ENCODE measurements at places on chromosomes 1 and 21.

GRCh38 chr1:28804071-28804470 is 7.9 kb upstream of the OPRD1 start:
- no peak for DNase-seq

DNA sequence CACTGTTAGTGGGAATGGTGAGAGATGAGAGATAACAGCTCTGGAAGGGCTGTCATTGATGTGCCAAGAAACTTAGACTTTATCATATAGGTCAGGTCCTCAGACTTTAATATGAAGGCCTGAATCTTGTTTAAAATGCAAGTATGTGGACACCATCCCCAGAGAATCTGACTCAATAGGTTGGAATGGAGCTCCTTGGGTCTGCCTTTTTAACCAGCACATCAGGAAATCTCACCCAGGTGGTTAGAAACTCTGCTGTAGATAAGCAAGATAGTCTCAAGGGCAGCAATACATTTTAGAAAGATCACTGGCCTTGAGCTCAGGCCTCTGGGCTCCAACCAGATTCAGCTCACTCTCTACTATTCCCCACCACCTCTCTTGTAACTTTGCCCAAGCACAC is 180.4 kb downstream of the SLC44A5 start:
- DNase-seq, result no peak

- DNase-seq, result no peak
Observed at GRCh38 chr1:104196136-104196535, 446.4 kb downstream of the AMY1C start.

GRCh38 chr1:10867138-10867721 is 70.8 kb upstream of the CASZ1 start:
- peak; percentile 64 for DNase-seq

DNA sequence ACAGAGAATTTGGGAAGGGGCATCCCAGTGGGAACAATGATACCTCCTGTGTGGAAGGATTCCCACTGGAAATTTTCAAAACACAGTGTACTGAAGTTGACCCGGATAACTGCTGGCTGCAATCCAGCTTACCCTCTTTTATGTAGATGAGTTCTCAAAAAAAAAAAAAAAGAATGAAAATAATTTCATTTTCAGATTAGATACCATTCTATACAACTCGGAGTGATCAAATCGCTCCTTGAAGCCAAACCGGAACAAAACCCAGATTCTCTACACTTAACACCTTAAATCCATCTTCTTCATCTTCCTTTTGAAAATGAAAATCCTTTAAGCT is 69.1 kb downstream of the KAZN start:
- no peak for DNase-seq

DNA sequence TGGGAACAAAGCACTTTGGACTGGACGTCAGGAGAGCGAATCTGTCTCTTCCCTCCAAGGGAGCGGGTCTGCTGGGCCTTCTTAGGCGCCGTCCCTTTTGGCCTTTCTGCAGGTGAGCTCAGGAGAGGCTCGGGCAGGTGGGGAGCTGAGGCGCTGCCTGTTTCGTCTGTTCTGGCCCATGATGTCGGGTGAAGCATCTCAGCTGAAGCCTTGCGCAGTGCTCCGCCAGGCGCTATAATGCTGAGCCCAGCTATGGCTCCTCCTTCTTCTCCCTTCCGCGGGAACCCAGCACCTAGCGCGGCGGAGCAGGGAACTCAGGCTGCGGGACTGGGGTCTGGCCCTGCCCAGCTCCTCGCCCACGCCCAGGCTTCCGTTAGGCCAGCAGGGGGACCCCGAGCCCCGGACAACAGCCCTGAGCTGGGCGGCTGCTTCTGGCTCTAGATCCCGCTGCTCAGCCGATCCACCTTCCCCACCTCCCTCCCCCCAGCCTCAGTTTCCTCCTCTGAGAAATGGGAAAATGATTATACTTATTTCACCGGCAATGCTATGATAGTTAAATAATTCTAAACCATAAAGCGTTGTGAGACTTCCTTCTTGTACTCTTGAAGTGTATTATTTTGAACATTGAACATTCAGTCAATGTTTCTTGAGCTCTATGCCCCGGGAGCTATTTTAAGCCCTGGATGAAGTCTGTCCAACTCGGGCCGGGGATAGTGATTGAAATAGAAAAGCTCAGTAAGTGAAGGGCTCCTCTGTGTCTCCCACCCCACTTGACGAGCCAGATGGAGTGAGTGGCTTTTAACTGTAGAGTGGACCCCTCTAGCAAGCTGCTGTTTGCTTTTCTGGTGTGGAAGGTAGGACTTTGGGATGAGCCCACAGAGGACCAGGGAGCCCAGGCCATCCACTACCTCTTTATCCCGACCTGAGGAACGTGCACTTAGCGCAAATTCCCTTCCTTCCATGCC is 9.6 kb upstream of the ADORA1 start:
- DNase-seq, result peak; percentile 11

- DNase-seq, result no peak
Observed at GRCh38 chr1:183777328-183777727, 27.6 kb upstream of the RGL1 start.

DNA sequence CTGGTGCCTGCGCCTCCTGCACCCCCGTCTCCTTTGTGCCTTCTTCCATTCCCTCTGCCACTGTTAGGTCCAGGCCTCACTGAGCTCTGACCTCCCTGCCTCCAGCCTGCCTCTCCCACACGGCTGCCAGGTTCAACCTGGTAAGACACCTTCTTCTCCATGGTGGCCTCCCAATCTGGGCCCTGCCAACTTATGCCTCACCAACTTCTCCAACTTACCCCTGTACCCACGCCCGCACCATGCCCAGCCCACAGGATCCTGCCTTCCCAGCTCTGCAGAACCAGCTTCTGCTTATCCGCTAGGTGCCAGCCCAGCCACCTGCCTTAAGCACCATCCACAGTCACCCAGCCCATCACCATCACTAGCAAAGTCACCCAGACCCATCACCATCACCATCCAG is 37.2 kb downstream of the PDE9A start:
- no peak for DNase-seq

GRCh38 chr21:41108668-41109585 is 59.0 kb upstream of the BACE2 start:
- no peak for DNase-seq

- no peak for DNase-seq
Observed at GRCh38 chr1:162250004-162250730, 126.5 kb downstream of the SPATA46 start.

DNA sequence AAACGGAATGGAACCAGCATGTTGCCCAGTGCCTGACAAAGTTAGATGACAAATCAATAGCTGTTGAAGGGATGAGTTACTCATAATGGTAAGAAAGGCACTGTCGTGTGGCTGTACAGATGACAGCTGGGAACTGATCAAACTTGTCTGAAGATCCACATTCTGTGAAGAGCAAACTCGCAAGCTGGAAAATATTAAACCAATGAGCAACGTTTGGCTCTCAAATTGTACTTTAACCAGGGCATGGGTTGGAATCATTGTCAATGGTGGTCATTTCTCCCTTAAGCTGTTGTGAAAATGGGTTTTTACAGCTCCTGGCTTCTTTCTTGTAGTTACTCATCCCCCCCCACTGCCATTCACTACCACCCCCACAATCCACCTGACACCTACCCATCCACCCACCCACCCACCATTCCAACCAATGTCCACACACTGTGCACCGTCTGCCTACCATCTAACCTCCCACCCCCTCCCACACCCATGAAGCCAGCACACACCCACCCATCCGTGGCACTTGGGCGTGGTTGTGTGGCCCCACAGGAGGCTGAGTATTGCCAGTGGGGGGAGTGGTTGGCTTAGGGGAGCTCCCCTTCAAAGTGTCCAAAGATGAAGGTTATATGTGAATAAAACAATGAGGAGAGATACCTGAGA is 46.7 kb downstream of the CLDN14 start:
- DNase-seq, result no peak

- DNase-seq, result no peak
Observed at GRCh38 chr1:160522136-160522535, 919 bp downstream of the SLAMF6 start.

- no peak for DNase-seq
Observed at GRCh38 chr1:172944931-172945330, 105.8 kb downstream of the TNFSF18 start.

GRCh38 chr1:161069731-161070270 is at the start of gene ARHGAP30:
Gene ARHGAP30, minus strand, starts transcription at chr1:161069891. Its CDS starts 267 bp downstream, at chr1:161069624.
- peak; percentile 75 for DNase-seq

DNA sequence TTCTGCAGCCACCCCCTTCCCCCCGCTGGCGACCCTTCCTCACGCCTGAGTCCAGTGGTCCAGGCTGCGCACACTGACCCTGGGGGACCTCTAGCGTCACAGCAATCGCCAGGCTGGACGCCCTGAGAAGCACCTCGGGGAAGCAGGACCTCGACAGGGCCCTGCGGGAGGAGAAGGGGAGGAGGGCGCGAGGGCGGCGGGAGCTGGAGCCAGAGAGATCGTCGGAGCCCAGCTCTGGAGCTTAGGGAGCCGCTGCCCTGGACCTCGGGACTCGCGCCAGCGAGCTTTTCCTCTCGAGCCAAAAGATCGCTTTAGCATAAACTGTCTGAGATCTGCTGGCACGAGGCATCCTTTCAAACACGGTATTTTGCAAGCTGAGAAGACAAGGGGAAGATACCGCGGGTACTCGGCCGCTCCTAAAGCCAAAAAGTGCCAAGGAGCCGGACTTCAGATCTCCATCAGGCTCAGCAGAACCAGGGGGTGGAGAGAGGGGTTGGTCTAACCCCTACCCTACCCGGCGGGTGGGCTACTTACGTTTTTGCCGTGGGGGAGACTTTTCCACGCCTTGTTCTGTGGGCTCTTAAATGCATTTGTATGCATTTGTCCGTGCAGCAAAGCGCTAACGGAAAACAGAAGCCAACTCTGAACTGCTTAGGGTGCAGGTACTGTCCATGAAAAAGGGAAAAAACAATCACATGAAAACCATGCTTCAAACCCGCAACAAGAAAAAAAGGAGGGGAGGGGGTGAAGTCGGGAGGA is 586 bp downstream of the COL24A1 start:
- DNase-seq, result no peak

DNA sequence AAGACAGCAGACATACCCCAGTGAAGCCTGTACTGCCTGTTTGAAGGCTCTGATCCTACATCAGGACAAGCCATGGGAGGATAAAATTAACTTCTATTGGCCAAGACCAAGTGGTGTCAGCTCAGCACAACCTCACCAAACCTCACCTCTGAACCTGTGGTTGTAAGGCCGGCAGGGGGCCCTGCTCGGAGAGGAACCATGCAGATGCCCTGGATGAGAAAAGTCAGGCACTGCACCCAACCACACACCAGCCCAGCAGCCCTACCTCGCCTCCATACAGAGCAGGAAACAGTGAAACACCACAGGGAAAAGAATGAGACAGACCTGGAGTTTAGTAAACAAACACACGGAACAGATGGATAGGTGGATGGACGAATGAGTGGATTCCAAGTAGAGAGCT is 70.0 kb upstream of the PAX7 start:
- no peak for DNase-seq

DNA sequence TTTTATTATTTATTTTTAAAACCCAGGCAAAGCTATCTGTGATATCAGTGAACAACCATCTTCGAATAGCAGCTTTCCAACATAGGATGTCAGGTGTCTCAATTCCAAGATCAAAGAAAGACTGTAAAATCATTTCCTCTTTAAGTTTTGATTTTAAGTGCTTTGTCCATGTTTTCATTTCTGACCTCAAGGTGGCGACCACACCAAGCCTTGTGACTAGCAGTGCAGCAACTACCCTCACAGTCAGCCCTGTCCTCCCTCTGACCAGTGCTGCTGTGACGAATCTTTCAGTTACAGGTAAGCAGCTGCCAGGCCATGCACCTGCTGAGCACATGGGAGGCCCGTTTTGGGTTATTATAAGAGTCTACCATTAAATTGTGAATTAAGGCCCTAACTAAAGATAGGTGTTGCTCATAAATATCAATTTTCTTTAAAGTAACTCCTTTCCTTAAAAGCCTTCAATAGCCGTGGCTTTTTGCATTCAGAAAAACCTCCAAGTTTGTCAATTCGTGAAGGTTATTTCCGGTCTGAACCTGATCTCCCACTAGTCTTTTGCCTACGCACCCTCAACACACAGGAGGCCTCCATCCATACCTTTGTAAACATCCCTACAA is 117.0 kb downstream of the CD247 start:
- peak; percentile 40 for DNase-seq

DNA sequence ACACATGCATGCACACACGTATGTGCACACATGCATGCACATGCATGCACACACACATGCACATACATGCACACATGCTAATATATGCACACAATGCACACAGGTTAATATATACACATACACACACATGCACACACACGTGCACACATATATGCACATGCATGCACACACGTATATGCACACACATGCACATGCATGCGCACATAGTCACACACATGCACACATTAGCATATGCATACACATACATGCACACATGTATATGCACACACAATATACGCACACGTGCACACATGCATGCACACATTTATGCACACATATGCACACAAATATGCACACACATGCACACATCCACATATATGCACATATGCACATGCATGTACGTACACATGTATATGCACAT is 506.8 kb downstream of the MATN1 start:
- DNase-seq, result no peak

DNA sequence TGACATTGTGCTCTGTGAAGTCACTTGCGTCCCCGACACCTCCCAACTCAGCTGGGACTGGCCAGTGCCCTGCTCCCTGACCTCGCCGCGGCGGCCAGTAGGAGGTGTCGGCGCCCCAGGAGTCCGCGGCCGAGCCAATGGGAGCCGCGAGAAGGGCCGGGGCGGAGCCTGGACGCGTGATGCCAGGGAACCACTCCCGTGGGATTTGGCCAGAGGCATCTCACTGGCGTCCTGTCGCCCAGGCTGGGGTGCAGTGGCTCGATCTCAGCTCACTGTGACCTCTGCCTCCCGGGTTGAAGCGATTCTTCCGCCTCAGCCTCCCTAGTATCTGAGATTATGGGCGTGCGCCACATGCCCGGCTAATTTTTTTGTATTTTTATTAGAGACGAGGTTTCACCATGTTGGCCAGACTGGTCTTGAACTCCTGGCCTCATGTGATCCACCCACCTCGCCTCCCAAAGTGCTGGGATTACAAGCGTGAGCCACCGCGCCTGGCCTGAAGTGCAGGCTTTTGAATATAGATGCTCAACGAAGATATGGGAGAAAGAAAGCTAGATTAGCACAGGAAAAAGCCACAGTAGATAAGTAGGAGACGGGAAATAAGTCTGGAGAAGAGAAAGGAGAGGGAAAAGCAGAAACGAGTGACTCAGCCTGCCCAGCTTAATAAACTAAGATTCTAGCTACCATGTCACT is 38.0 kb downstream of the ZBTB8OS start:
- peak; percentile 24 for DNase-seq

- no peak for DNase-seq
Observed at GRCh38 chr1:58900396-58900795, 116.5 kb upstream of the JUN start.

GRCh38 chr1:86965012-86965826 is 50.8 kb downstream of the HS2ST1 start:
- DNase-seq, result peak; percentile 5

DNA sequence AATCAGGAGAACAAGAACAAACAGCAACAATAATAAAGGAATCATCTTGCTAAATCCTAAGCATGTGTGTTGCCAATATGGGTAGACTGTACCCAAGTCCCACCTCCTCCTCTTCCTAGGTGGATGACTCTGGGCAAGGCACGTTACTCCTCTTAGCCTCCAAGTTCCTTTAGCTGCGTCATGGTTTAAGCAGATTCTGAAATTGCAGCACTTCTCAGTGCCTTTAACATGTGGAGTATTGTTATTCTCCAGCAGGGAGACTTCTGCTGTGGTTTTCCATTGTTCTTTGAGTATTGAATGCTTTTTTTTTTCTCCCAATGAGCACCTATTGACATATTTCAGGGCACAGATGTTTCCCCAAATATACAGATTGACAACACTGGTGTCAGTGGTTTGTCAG is 15.5 kb downstream of the ARHGEF10L start:
- no peak for DNase-seq

All from activated CD4-positive, alpha-beta T cell treated with anti-CD3 and anti-CD28 coated beads, Interleukin-2, amount 50 U/mL, for 1 hour (primary cell).